Pancreas (tissue), 10 donors: ENCODE measurements at places on chromosomes 3 and 15. TPM values are rescaled to one million over a fixed set of nuclear protein-coding genes. Genes with fewer than 3 reads are reported as not detected.

GRCh38 chr3:114846779-114847178, 300.3 kb downstream of the ZBTB20 start:
- no peak for DNase-seq

GRCh38 chr15:66789029-66790025, 87.3 kb downstream of the SMAD6 start:
- no peak for DNase-seq

GRCh38 chr3:177906578-177907229, 629.5 kb upstream of the KCNMB2 start:
- DNase-seq, result no peak

GRCh38 chr15:42385980-42386700, 26.8 kb downstream of the CAPN3 start:
- DNase-seq, result no peak

DNA sequence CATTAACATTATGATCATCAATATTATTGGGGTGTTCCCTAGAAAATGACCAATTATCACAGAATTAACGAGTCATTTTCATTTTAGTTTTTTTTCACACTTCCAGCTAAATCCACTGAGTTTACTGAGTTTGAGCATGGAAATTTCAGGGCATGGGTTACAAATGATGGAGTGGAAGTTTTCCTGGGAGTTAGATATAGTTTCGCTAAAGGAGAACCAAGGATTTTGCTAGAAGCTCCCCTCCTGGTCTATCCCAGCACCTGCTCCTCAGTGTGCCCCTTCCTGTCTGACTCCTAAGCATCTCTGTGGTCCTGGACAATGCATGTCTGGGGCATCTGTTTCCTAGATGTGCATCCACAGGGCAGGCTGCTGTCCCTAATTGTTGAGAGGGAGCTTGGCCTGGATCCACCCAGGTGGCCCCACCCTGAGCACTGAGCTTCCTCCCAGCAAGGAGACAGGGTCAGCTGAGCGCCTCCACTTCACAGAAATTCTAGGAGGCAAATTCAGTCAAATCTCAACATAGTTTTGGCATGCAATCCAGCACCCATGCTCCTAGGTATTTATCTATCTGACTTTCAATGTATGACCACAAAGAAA, 102.3 kb upstream of the GOLGA6L6 start:
- no peak for DNase-seq

Gene CFAP100
- total RNA-seq, result not detected

Gene EFHB
- 0.12 TPM for total RNA-seq

DNA sequence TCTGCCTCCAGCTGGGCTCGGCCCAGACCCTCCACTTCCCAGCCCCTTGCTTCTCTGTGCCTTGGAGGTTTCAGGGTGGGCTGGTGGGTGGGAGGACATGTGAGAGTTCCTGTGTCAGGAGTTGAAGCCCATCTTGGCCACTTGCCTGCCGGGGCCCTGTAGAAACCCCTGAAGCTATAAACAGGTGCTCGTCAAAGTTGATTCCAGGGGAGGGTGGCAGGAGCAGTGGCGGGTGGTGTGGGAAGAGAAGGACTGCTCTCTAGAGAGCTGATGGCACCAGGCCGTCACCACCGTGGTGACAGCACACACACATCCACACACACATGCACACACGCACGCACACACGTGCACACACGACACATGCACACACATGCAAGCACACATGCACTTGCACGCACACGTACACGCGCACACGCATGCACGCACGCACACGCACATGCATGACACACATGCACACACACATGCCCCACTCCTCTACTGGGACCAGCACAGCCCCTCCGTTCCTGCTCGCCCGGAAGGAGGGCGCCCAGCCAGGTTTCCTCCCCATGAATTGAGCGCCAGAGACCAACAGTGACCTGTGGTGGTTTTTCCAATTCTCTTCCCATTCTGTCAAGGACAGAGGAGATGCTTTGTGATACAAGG, 56.3 kb upstream of the CGNL1 start:
- DNase-seq, result no peak

DNA sequence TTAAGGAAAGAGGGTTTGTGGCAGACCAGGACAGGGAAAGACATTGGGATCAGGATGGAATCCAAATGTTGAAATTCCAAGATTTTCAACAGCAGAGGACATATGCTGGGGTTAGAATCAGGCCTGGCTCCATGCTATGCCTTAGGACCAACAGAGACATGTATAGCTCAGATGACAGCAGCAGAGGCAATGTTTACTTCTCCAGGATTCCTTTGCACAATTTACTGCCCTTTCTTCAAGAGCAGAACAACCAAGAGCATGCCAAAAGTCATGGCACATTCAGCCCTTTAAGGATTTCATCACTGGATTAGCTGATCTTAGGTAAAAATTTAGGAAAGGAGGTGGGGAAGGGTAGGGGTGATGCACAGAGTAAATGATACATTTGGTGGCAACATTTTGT, 69.6 kb upstream of the GSK3B start:
- DNase-seq, result no peak

DNA sequence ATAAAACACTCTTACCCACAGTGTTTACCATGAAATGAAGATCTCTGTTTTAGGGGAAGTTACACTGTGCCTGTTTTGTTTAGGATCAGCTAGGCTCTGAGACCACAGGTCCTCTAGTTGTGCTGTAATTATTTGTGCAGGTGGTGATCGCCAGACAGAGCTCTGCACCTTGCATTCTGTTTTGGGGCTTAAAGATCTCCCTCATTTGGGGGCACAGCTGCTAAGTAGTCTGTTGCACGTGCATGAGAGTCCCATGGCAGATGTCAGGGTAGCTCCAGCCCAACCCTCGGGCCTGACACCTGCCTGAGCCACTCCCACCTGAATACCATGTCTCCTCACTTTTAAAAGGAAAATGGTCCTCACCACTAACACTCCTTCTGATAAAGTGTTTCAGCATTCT, 12.4 kb downstream of the C3orf20 start:
- DNase-seq, result no peak

Gene TICRR
- total RNA-seq, result 0.13 TPM

DNA sequence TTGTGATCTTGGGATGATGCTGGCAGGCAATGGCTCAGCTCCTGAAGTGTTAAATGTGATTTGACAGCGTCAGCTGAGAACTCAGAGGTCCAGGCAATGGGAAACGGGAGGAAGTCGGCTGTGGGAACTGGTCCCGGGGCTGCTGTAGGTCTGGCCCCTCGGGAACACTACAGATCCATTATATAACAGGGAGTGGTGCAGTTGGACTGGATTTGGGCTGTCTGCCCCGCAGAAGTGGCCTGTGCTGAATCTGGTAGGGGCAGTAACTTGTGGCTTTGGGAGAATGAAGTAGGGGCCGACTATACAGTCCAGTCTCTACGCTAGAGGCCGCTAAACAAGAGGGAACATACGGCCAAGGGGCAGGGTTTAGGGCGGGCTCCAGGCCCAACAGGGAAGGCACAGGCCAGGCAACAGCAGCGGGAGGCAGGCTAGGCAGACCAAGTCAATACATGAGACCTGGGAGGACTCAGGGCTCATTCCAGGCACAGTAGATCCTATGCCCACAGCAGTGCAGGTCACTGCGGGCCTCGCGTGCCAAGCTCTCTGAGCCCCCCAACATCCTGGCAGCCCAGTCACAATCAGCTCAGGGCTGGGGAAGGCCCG, 20.3 kb upstream of the IL16 start:
- no peak for DNase-seq

GRCh38 chr3:16904423-16905417, 20.0 kb downstream of the PLCL2 start:
- no peak for DNase-seq

Gene TGM5
- not detected for total RNA-seq

DNA sequence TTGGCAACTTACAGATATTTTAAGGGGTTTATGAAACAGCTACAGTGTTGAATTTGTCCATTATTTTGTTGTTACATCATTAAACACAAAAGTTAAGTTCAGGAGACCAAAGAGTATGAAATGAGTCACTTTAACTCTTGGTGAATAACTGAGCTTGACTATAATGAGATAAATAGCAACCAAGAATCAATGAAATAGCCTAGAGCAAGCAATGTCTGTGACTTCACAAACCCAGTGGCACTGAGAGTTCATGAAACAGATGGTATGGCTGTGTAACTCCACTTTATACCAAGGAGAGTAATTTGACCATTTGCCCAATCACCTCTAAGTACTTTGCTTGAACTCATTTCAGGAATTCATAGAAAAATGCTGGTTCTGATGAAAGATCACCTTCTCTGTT, 169.6 kb upstream of the GADL1 start:
- DNase-seq, result no peak

Gene RAB8B
- 4.3 TPM for total RNA-seq

Gene KIF7
- 0.55 TPM for total RNA-seq

DNA sequence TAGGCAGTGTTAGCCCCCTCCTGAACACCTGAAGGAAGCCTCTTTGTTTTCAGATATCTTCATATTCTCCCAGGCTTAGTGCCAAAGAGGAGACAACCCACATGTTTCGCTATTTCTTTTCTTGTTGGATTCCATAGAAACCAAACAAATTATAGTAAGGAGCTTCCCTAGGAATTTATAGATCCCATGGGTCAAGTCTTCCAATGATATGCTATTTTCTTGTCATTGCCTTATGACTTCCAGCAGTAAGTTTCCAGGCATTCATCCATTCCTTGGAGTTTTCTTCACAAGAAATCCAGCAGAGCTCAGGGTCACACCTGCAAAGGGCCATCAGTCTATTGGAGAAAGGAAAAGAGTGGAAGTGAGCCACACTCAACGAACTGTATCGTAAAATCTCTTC, 9.9 kb upstream of the KCNMB2 start:
- DNase-seq, result no peak

DNA sequence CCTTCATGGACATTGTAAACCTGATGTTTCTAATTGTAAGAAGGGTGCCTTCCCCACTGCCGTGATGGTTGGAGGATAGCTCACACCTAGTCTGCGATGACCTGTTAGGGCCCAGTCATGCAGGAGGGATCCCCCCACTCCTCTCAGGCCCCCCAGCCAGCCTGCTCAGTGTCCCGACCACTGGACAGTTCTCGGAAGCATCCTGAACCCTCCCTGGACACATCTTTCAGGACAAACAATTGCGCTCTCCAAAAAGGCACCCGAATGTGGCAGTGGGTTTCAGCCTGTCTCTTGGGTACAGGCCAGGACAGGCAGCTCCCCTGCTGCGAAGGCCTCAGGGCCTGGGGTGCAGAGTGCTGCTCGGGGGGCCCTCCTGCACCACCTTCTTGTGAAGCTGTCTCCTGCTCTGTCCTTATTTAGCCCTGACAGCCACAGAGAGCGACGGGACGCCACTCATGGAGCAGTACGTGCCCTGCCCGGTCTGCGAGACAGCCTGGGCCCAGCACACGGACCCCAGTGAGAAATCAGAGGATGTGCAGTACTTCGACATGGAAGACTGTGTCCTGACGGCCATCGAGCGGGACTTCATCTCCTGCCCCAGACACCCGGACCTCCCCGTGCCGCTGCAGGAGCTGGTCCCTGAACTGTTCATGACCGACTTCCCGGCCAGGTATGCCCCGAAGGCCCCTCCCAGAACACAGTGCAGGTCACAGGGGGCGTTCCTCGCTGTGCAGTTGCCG, 132.3 kb downstream of the LRRK1 start:
- DNase-seq, result no peak

Gene KNL1
- 0.90 TPM for total RNA-seq

GRCh38 chr15:81865850-81866537, 179.8 kb downstream of the MEX3B start:
- no peak for DNase-seq

DNA sequence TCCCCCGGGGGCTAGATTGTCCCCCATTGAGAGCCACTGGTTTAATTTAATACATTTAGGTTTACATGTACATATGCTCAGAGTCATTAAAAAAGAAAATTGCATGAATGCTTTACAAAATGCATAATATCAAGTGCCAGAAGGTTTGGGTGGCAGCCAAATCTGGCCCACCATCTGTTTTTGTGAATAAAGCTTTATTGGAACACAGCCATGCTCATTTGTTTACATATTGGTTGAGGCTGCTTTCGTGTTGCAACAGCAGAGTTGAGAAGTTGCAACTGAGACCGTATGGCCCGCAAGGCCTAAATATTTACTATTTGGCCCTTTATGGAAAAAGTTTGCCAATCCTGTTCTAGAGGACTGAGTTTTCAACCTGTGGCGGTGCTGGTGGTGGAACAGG, 32.1 kb upstream of the RGMA start:
- no peak for DNase-seq

DNA sequence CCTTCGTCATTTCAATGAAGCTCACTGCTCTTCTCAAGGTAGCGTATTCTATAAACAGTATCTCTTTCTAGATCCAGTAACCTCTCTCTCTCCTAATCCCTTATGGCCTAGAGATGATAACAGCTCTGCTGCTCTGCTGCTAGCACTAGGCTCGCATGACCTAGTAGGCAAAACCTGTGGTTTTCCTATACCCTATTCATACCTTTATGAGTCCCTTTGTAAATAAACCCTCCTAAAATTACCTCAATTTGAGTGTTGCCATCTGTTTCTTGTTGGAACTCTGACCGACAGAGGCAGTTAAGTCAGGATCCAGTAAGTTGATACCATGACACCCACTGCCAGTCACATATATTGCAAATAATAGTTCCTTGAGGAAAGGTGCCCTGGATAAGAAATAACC, 7.3 kb downstream of the CCDC14 start:
- DNase-seq, result no peak

GRCh38 chr3:12903000-12903800, 61.8 kb upstream of the RPL32 start:
- no peak for DNase-seq

Gene SSUH2
- 0.78 TPM for total RNA-seq

DNA sequence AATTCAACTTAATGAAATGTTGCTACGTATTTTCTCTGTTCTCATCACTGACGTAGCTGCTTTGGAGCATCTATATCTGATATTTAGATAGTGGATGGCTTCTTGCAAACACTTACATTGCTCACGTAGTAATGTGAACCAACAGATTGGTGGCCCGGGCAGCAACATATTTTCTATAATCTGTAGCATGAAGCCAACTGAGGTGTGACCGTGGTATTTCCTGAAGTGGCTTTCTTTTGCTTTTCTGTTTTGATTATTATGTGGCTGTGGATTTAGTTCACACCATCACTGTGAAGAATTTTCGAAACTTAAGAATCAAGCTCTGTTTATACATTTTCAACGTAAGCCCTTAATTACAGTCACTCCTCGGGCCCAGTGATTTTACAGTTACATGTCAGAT, 288.5 kb downstream of the LPP start:
- no peak for DNase-seq

Gene TRIM71
- total RNA-seq, result 0.03 TPM

DNA sequence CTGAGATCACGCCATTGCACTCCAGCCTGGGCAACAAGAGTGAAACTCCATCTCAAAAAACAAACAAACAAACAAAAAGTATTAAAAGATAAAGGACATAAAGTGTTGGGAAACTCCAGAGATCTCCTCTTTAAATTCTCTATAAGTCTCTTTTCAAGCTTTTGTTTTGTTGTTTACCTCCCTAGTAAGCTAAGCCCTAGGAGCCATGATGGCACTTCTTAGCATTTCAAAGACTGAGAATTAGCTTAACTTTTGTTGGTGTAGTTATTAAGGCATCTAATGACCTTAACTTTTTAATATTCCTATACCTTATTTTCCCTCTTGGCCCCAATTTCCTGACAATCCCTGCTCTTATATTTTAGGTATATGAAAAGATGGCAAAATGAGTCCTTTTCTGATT, 157.3 kb downstream of the ZNF609 start:
- DNase-seq, result no peak
